ENCODE measurements at places on chromosomes 16 and 17.

GRCh38 chr17:76820039-76820438 lies 48.2 kb upstream of the MGAT5B start:
- DNase-seq = no peak

DNA sequence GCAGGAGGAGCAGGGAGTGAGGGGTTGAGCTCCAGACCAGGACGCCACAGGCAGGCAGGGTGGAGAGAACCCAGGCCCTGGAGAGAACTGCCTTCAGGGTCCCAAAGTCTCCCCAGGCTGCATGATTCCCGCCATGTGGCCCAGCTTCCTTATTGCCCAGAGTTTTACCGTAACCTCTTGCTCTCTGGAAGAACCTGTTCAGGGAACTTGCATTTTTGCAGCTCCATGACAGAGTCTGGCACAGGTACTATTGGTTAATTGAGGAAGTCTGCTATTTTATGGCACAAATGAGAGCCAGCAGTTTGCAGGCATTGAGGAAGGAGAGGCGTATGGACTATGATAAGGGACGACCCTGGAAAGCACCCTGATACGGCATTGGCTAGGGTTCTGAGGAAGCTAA lies 11.6 kb upstream of the NOS2 start:
- no peak for DNase-seq

GRCh38 chr16:87367529-87367928 lies 16.0 kb downstream of the FBXO31 start:
- DNase-seq = no peak

- no peak for DNase-seq
Measured at GRCh38 chr16:26396511-26397235, 670.1 kb upstream of the C16orf82 start.

DNA sequence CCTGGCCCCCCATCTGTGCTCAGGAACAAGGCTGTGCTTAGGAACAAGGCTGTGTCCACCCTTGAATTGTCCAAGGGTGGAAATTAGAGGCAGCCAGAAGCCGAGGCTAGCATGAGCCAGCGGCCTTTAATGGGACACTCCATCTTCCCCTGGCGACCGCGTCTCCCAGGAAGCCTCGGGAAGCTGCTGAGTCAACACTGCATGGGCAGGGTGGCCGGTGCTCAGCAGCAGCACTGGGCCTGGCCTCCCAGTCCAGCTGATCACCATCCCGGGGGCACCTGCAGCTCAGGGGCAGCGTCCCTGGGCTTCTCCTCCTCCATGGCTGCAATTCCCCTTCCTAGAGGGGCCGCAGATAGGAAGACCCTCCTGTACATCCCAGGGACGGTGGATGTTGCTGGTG lies 180.8 kb downstream of the ENGASE start:
- DNase-seq = no peak

DNA sequence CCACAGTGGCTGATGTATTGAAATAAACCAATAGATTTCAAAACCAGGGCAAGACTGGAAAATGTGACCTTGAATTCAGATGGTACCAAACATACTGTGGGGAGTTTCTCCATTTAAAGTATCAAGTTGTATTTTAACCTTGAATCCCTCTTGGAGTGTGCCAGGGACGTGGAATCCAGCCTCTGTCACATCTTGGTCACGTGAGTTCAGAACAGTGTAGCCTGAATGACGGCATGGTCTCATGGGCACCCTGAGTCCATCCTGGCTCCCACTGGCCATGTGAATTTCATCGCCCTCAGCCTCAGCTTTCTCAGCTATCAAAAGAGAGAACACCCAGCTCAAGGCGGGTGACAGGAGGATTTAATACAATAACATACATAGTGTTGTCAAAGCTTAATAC lies 6.8 kb downstream of the ZNF771 start:
- no peak for DNase-seq

DNA sequence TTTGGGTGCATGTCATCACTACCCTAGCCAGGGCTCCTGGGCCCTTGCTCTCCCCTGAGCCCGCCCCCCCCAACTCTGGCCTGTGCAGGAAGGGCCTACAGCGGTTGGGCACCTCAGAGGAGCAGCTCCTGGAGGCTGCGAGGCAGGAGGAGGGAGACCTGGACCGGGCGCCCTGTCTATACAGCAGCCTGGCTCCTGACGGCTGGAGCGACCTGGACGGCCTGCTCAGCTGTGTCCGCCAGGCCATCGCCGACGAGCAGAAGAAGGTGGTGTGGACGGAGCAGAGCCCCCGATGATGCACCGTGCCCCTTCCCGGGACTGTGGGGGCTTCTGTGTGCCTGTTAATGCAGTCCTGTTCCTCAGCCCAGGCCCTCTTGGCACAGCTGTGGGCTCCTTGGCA lies 12.1 kb downstream of the SGSH start:
- no peak for DNase-seq

- DNase-seq = peak; percentile 67
Measured at GRCh38 chr17:48610282-48611211, at the start of gene HOXB7. HOXB7 (minus strand) TSS chr17:48611017; CDS start chr17:48610918, 99 bp downstream.

GRCh38 chr16:19912455-19913339 lies 28.0 kb upstream of the GPRC5B start:
- no peak for DNase-seq

GRCh38 chr16:75226550-75227360 lies 8.0 kb downstream of the CTRB1 start:
- no peak for DNase-seq

DNA sequence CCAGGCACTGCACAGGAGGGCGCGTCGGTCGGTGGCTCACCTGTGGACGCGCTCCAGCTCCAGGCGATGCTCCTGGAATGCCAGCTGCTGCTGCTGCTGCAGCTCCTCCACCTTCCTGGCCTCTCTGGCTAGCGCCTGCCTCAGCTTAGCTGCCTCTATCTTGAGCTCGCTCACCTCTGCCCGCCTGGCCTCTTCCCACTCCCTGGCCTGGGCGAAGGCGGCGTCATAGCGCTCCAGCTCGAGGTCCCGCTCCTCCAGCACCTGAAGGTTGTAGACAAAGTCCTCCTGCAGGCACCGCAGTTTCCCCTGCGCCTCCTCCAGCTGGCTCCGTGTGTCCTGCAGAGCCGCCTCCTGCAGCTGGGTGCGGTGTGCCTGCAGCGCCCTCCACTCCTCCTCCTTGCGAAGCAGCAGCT lies 11.1 kb downstream of the CCDC57 start:
- DNase-seq = no peak

GRCh38 chr17:56913353-56913866 lies 439 bp downstream of the TRIM25 start:
- DNase-seq = no peak

GRCh38 chr16:89709166-89709565 lies 7.7 kb upstream of the SPATA2L start:
- no peak for DNase-seq

DNA sequence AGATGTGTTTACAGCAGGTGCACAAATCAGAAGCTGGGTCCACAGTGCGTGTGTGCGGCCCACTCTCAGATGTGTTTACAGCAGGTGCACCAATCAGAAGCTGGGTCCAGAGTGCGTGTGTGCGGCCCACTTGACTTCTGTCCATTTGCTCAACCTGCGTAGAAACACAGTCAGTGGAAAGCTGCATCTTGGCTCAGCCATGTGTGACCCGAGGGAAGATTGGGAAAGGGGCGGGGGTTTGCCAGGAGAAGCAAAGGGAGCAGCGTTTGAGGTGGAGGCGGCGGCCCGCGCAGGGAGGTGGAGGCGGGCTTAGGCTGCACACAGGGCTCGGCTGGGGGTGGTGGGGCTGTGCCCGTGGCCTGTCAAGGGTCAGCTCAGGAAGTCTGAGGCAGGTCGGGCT lies 4.3 kb downstream of the CTU2 start:
- no peak for DNase-seq

DNA sequence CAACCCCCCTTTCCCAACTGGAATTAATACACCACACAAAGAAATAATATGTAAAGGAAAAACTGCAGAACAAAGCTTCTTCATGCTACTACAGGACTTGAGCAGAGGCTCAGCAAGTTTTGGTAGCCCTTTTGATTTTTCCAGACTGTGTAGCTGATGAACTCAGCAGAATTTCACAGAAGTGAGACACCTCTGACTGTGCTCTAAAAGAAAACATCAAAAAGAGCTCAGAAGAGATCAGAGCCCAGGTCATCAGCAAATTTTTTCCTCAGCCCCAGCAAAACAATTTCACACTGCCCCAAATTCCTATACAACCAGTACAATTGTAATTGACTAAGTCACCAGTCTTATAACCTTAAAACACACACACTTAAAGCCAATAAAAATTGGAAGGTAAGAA lies 38.0 kb downstream of the TTC19 start:
- no peak for DNase-seq

DNA sequence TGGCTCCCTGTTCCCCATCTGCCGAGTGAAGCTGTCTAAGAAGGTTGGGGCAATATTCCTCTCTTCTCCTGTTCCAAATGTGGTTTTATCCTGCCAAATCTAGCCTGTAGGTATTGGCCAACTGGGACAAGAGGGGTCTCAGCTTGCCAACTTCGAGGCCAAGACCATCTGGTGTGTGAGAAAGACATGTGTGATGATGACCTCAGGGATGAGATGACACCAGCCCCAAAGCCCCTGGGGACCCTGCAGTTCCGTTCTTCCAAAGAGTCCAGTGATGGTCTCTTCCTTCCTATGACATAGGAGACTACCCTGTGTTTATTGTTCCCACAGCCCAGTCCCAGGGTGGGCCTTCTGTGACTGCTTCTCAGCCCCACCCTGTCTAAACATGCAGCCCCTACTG lies 34.8 kb upstream of the ADAMTS18 start:
- DNase-seq = no peak

DNA sequence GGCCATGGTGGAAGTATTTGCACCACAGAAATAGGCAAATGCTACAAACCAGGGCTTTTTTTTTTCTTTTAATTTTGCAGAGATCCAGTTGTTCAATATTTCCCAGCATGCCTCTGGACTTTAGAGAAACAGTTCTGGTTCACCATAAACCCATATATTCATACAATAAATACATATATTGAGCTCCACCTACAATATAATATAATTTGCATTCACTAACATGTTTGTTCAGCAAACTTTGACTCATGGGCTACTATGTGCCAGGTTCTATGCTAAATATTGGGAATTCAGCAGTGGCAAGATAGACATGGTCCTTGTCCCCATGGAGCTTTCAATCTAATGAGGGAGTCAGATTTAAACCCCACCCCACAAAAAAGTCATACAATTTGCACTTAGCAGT lies 3.2 kb downstream of the TMEM114 start:
- DNase-seq = no peak

GRCh38 chr16:24686678-24687077 lies 42.8 kb upstream of the TNRC6A start:
- DNase-seq = no peak

DNA sequence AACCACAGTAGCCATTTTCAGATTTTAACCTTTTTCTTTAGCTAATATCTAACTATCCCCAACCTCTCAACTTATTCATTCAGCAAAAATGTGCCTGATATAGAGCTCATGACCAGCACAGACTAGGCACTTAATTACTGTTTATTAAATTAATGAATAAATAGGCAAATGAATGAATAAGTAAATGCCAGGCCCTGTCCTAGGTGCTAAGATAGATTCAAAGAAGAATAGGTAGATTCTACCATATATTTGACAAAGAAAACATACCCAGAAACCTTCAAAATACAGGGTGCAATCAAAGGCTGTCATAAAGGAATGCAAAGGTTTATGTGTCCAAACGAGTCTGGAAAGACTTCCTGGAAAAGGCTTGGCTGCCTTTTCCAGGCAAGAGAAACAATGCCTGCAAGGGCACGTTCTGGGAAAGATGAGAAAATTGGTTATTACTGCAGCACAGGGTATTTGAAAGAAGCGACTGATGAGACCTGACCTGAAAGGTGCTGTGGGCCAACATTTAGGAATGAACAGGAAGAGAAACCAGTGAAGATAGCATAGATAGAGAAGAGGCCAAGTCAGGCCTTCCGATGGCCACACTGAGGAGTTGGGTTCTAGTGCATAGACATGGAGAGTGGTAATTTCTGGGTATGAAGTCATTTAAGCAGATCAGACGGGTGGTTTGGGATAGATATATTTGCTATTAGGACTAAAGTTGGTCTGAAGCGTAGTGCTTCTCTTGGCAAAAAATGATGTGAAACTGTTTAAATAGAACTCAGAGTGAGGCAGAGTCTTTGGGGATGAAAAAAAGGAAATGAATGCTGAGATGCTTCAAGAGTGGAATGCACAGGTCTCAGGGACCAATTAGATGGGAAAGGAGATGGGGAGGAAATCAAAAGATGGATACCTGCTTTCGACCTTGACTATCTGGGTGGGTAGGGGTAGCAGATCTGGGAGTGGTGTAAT lies 11.4 kb upstream of the CCL2 start:
- DNase-seq = no peak

GRCh38 chr17:22516861-22517636 lies 824.7 kb downstream of the KCNJ18 start:
- DNase-seq = no peak

DNA sequence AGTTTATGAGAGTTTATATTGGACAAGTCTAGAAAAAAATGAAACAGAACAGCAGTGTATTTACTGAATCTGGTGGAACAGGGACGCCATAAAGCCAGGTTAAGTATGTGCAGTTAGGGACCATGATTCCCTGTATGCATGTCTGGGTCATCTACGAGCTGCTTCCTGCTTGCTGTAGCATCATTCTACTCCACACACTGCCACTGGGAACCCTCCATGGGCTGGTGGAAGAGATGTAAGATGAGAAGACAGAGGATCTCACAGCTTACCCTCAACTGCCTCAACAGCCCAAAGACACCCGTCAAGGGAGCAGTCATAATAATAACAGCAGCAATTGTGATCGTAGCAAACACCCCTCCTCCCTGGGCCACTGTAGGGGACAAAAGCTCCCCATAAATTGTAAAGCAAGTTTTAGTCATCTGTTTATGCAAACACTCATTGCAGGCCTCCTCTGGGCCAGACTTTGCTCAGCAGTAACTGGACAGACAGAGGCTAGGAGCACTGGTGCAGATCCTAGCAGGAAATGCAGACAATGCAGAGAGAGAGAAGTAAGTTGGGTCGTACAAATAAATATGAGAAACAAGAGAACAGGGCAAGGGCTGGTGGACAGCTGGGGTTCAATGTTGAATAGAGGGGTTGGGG lies 188.0 kb downstream of the SOX9 start:
- DNase-seq = no peak

- DNase-seq = no peak
Measured at GRCh38 chr17:382644-383533, 30.3 kb upstream of the RPH3AL start.

- DNase-seq = no peak
Measured at GRCh38 chr16:49833085-49833484, 22.8 kb downstream of the ZNF423 start.

- DNase-seq = no peak
Measured at GRCh38 chr17:80456465-80457235, 19.8 kb downstream of the NPTX1 start.

GRCh38 chr17:58741121-58741625 lies 14.5 kb upstream of the PPM1E start:
- no peak for DNase-seq

GRCh38 chr17:76529224-76530094 lies 8.1 kb downstream of the CYGB start:
- no peak for DNase-seq

DNA sequence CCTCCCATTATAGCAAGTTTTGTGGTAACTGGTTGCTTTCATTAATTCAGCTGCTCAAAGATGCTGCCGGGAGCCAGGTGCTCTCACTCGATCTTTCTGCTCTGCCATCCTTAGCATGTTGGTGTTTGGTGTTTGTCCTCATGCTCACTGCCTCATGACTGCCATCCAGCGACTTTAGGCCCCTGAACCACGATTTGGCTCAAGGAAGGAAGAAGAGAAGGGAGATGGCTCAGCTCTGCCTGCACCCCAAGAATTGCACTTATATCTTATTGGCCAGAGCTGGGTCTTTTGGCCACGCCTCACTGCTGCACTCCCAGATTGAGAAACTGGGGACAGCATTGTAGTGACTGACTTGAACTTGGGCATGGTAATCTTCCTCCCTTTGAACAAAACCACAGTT lies 52.7 kb downstream of the ARSG start:
- no peak for DNase-seq
